ENCODE measurements at places on chromosomes 12 and 14.

GRCh38 chr14:91241863-91242262, 2.6 kb downstream of the GPR68 start:
- peak; percentile 70 for DNase-seq

GRCh38 chr14:81062816-81063215, 107.4 kb downstream of the TSHR start:
- peak; percentile 38 for DNase-seq

DNA sequence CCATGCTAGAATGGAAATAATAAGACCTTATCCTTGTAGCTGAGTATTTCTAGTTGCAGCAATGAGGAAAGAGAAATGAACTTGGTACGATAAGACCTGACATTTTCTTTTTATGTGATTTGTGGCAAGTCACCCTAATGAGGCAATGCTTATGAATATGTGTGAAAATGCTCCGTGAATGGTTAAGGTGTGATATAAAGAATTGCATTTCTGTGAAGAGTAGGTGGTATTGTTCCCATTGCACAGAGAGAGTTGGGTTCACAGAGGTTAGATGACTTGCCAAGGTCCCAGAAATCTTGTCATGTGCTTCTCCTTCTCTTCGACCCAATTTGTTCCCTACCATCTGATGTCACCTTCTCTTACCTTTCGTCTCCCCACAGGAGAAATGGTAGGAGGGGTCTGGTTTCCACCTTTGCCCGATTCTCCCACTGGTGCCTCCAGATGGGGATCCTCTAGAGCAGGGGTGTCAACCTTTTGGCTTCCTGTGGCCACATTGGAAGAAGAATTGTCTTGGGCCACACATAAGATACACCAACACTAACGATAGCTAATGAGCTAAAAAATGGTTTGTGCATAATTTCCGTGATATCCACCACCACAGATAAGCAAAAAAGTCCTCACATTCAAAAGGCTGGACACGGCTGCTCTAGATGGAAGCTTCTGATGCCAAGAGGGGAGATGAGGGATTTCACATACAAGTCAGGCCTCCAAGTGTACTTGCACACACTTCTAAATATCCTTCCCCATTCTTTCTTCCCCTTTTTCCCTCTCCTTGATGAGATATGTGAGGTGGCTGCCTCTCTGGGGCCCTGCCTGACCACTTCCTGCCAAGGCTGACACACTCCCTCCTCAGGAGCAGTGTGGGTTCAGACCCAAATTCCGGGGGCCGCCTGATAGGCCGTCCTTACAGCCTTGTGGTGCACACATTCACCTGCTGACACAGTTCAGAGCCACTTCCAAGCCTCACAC, 96.1 kb downstream of the PLXNC1 start:
- DNase-seq = peak; percentile 84

GRCh38 chr12:100656141-100656540, 82.7 kb downstream of the GAS2L3 start:
- DNase-seq = no peak

DNA sequence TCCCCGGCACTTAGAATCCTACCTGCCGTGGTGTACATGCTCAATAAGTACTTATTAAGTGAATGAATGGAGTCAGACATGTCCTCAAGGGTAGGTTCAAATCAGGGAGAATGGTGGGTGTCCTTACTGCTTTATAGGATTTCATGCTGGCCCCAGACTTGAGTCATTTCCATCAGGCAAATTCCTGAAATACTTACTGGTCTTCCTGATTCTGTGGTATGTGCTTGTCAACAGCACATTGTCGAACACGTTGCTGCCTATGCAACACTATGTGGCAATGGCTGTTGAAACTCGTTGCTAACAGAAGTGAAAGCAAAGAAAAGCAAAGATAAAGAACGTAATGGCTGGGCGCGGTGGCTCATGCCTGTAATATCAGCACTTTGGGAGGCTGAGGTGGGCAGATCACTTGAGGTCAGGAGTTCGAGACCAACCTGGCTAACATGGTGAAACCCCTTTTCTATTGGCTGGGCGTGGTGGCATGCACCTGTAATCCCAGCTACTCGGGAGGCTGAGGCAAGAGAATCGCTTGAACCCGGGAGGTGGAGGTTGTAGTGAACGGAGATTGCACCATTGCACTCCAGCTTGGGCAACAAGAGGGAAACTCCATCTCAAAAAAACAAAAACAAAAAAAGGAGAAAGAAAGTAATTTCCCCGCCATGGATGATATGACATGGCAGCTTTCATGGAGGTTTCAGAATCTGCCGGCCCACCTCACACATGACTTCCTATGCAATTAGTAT, 214.9 kb downstream of the ZFP36L1 start:
- DNase-seq = peak; percentile 96

- DNase-seq = no peak
Measured at GRCh38 chr12:96371138-96371789, 29.0 kb downstream of the CDK17 start.

- no peak for DNase-seq
Measured at GRCh38 chr12:115437061-115437567, 753.1 kb upstream of the TBX3 start.

DNA sequence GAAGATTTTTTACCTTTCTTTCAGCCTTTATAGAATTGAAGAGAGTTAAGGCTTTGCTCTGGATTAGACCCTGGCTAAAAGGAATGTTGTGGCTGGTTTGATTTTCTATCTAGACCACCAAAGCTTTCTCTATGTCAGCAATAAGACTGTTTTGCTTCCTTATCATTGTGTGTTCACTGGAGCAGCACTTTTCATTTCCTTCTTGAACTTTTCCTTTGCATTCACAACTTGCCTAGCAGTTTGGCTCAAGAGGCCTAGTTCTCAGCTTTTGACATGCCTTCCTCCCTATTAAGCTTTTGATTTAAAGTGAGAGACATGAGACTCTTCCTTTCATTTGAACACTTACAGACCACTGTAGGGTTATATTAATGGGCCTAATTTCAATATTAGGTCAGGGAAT, 64.1 kb upstream of the USP15 start:
- no peak for DNase-seq

- DNase-seq = peak; percentile 7
Measured at GRCh38 chr12:46677749-46678148, 148.0 kb downstream of the SLC38A4 start.

DNA sequence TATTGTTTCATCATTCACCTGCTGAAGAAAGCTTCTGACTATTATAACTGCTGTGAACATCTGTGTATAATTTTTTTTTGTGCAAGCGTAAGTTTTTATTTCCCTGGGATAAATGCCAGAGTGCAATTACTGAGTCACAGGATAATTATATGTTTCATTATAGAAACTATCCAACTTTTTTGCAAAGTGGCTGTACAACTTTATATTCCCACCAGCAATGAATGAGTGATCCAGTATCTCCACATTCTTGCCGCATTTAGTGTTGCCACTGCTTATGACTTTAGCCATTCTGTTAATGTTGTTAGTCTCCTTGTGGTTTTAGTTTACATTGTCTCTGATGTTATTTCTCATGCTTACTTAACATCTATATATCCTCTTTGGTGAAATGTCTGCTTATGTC, 88.1 kb upstream of the CCDC175 start:
- no peak for DNase-seq

GRCh38 chr12:104399740-104400612, 56.8 kb upstream of the CHST11 start:
- no peak for DNase-seq

- no peak for DNase-seq
Measured at GRCh38 chr14:34164162-34164864, 213.4 kb upstream of the EGLN3 start.

- no peak for DNase-seq
Measured at GRCh38 chr14:93752980-93753561, 35.2 kb downstream of the PRIMA1 start.

DNA sequence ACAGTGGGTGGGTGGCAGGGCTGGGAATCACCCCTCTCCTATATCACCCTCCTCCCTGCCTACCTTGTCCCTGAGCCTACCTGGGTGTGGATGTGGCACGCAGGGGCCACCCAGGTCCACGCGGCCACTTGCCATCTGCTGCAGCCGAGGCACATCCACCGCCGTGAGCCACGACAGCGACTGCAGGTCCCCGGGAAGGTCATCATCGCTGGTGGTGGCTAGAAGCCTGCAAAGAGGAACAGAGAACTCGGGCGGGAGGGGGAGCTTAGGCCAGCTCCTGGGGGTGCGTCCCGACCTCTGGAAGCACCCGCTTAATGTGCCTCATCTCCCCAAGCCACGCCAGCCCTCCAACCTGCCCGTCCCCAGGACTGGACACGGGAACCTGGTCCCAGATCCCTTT, 19.0 kb downstream of the FOXN4 start:
- no peak for DNase-seq

DNA sequence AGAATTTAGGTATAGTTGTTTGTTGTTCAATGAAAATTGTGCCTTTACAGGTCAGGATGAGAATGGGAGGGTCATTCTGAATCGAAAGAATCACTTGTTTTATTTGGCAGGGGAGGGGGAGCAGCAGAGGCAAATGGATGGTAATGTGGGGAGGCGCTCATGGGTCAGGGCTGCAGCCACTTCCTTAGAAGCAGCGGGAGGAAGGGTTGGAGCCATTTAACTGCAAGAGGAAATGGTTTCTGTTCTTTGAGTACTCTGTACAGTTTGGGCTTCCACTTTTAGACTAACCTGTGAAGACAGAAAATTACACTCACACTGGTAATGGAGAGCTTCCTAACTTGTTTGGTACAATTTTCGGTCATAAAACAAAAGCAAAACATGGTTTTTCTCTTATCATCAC, 57.2 kb downstream of the PIWIL1 start:
- no peak for DNase-seq

- DNase-seq = no peak
Measured at GRCh38 chr12:123120452-123121166, 30.3 kb downstream of the PITPNM2 start.

- peak; percentile 21 for DNase-seq
Measured at GRCh38 chr14:89702073-89702875, 252.3 kb downstream of the EFCAB11 start.

GRCh38 chr14:65277027-65277426, 135.5 kb upstream of the FUT8 start:
- no peak for DNase-seq
